ENCODE measurements at places on chromosomes 6 and 20.

GRCh38 chr6:168221000-168221399 is 98.6 kb downstream of the DACT2 start:
- DNase-seq = no peak

GRCh38 chr6:166514196-166514595 is 72.3 kb downstream of the RAMACL start:
- DNase-seq = no peak

DNA sequence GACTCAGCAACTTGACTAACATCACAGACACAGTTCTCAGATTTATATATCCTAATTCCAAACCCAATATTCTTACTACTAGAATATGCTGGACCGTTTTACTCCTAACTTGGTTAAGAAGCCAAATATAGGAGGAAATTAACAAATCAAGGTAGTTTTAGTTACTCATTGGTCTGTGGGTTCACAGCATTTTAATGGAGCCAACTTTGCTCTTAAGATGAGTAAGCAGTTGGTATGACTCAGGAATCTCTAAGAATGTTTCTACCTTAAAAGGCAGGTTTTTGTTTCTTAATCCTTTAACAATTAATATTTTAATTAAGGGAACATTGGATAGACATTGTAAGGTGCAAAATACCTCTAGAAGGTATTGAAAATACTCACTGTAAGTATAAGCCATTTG is 31.6 kb downstream of the OPRM1 start:
- DNase-seq = no peak

- DNase-seq = no peak
These were observed 113.5 kb downstream of the SAMD5 start for GRCh38 chr6:147621961-147622360.

- DNase-seq = peak; percentile 75
These were observed 50.7 kb upstream of the SIRPA start for GRCh38 chr20:1844325-1845162.

DNA sequence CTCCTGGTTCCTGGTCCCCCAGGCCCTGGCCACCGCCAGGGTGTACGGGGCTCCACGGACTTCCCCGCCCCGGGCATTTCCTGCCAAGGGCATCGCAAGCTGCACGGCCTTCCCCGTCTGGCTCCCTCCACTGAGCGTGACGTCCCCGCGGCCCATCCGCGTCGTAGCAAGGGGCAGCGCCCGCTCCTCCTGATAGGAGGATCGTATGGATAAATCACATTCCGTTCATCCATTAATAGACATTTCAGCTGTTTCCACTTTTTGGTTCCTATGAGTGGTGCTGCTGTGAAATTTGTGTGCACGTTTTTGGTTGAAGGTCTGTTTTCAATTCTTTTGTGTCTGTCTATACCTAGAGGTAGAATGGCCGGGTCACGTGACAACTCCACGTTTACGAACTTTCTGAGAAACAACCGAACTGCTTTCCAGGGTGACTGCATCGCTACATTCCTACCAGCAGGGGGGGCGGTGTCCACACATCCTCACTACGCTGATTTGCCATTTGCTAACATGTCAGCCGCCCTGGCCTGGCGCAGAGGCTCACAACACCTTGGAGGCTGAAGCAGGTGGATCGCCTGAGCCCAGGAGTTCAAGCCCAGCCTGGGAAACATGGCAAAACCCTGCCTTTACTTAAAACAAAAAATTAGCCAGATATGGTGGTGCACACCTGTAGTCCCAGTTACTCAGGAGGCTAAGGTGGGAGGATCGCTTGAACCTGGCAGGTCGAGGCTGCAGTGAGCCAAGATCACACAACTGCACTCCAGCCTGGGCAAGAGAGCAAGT is 37.7 kb downstream of the KCNQ2 start:
- DNase-seq = peak; percentile 72

DNA sequence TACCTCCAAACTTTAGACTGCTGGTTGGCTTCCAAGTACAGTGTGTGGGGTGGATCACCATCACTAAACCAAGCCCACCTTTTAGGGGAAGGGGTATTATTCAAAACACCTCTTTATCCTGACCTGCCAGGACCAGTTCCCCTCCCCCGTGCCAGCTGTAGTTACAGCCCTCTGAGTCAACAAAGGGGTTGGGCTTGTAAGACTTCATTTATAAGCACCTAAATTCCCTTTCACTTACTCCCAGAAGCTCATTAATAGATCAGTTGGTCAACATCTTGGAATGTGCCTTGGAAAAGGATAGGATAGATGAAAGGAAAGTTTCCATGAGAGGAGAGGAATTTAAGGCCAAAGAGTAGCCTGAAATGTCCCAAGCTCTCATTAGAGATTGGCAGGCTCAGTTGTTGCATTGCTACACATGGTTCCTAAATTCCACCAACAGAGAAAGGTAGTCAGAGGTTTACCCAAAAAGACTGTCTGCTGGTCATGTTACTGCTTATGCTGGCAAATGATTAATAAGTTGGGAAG is 59.2 kb downstream of the TNFAIP3 start:
- no peak for DNase-seq

GRCh38 chr6:6725468-6726209 is 137.1 kb downstream of the LY86 start:
- DNase-seq = no peak

DNA sequence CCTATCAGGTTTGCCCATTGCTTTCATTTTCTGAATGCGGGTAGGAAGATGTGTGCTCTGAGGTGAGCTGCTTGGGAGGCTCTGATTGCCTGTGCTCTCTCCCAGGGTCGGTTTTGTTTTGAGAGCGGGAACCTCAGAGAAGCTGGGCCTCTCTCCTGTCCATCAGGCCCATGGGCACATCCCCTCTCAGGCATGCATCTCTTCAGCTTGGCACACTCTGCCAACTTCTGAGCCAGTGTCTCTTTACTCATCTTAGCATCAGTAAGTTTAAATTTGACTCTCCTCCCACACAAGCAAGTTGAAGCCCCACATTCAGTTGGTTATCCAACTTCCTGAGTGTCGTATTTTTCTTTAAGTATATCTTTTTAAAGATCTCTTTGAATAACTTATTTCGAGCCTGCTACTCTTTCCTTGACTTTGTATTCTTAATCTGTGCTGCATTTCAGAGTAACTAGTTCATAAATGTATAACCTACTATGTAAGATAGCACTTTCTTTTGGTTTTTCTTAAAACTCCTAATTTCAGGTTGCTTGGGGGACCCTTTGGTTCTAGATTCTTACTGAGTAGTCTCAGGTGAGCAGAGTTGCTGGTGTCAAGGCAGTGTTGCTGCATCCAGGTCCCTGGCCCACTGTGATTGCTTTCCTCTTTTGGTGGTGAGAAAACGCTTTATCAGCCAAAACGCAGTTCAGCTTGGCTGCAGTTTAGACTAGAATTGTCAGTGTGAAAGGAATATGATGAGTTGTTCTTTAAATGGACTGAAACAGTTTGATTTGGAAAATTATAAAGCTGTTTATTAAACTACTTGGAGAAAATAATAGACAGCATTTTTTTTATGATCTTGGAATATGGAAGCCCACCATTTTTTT is 54.8 kb downstream of the SNX9 start:
- no peak for DNase-seq

DNA sequence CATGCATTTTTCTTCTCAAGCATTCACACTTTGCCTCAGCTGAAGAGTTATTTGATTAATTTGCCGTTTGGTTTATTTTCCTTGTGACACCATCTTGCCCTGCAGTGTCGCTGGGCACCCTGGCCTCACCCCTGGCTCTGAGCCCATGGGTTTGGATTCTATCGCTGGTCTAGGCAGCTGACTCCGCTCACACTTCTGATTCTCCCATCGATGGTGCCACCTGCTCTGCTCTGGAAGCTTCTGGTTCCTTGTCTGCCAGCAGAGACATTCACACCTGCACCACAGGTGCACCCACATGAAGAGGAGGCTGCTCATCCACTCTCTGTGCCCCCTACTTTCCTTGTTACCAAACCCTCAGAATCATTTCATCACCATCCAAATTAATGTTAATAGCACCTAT is 291.6 kb upstream of the CDH4 start:
- DNase-seq = no peak

DNA sequence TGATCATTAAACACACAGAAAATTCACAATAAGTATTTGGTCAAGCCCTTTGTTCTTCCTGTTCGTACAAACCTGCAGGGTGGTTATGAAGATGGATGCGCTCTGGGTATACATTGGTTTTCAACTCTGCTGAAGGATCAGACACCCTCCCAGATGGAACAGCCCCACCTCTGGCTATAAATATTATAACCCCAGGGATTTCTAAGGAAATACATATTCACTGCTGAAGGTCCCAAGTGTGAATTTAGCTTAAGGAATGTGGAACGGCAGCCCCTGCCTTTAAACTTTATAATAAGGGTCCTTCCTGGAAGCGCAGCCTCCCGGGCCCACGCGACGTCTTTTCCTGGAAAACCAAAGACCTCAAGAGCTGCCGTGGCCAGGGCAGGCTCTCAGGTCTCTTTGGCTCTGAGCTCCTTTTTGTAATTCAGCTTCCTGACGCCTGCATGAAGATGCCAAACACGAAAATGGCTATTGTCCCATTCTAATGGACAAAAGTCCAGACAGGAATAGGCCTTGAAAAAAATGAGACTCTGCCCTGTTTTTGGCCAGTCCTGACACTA is 172.4 kb upstream of the SSTR4 start:
- DNase-seq = no peak

GRCh38 chr6:32132110-32132509 is 2.0 kb upstream of the FKBPL start:
- DNase-seq = no peak

DNA sequence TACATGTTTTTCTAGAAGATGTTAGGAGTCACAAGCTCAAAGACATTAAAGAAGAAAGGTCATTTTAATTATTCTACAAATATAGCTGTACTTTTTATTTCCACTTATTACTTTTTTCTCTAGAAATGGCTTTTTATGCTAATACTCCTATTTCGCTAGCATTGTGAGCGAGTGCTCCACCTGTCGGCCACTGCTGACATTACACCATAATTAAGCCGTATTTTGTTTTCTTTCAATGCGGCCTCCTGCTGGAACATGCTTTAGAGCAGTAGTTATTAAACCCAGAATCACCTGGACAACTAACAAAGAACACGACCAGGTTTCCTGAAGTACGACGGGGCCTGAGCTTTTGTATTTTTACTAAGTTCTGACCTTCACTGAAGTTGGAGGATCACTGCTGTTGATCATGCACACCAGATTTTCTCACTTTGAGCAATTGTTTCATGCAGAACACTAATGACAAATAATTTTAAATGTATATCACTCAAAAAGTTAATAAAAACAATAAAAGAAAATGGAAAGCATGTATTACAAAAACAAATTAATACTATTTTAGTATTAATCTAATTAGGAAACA is 74.1 kb upstream of the PAK5 start:
- no peak for DNase-seq

DNA sequence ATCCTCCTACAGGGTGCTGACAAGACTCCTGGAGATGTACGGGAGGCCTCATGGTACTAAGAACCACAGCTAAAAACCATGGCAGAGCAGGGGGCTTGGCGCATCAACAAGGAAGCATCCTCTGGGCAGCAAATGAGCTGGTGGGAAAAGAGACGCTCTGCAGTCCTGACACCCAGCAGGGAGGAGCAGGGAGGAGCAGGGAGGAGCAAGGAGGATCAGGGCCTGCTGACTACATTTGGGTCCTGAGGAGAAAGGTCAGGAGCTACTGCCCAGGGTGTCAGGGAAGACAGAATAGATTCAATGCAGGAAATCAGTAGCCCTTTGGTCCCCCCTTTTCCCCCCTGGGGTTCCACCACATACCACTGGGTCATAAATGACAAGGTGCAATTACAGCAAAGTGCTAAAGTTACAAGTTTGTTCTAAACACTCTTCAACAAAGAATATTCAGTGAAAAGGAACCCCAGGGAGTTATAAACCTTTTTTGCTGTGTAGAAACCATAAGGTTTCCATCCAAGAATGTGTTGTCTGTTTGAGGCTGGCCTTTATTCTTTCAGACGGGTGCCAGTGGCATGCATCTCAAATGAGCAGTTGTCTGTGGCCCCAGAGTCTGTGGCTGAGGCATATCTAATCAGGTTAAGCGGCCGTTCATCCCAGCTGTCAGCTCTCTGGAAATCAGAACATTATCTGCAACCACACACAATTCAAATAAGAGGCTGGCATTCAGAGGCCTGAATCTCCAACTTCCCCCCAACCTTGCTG is 325.0 kb downstream of the CDC5L start:
- no peak for DNase-seq

- DNase-seq = no peak
These were observed 33.0 kb downstream of the SLCO4A1 start for GRCh38 chr20:62675156-62675876.

DNA sequence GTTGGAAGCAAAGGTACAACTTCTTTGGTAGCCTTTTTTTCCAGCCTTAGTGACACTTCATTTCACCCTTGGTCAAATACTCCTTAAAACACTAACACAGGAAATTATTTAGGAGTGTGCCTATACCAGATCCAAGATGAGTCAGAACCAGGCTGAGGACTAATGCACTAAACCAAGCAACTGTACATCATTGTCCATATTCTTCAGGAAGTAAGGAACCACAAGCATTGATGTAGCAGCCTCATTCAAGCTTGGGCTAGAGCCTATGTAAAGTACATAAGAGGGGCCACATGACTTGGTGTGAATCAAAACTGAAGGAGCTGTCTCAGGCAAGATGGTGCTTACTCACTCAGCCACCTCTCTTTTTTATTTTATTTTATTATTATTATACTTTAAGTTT is 20.7 kb upstream of the ADGB start:
- no peak for DNase-seq

- no peak for DNase-seq
These were observed 137.8 kb upstream of the SPACA1 start for GRCh38 chr6:87909849-87910248.

DNA sequence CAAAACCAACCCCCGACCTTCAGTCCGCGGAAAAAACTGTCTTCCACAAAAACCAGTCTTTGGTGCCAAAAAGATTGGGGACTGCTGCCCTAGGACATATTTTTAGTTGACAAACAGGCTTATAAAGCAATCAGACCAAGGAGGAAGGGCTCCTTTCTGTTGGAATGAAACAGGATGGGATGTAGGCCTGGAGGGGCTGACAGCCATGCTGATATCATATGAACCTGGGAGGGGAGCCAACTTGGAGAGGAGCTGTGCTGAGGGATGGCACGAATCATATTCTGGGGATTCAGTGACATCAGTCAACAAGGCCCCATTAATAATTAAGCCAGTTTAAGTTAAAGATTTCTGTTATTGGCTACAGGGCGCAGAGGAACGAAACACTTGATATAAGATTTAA is 225.4 kb upstream of the TSHZ2 start:
- no peak for DNase-seq

DNA sequence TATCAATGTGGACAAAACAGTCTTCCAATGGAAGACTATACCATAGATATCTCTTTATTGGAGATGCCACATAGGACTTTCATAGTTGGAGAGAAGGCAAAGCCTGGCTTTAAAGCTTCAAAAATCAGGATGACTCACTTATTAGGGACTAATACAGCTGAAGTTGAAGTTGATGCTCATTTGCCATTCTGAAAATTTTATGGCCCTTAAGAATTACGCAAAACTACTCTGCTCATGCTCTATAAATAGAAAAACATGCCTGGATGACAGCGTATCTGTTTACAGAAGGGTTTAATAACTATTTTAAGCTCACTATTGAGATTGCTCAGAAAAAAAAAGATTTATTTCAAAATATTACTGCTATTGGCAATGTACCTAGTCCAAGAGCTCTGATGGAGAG is 155.5 kb upstream of the DST start:
- DNase-seq = no peak

- no peak for DNase-seq
These were observed 137.9 kb downstream of the VEGFA start for GRCh38 chr6:43907789-43908472.

- no peak for DNase-seq
These were observed 97.1 kb upstream of the KCNK16 start for GRCh38 chr6:39419607-39420006.
